ENCODE measurements at places on chromosomes 6 and 20.
A peak's percentile ranks its signal among the peaks of the same experiment; 100 is the strongest.

DNA sequence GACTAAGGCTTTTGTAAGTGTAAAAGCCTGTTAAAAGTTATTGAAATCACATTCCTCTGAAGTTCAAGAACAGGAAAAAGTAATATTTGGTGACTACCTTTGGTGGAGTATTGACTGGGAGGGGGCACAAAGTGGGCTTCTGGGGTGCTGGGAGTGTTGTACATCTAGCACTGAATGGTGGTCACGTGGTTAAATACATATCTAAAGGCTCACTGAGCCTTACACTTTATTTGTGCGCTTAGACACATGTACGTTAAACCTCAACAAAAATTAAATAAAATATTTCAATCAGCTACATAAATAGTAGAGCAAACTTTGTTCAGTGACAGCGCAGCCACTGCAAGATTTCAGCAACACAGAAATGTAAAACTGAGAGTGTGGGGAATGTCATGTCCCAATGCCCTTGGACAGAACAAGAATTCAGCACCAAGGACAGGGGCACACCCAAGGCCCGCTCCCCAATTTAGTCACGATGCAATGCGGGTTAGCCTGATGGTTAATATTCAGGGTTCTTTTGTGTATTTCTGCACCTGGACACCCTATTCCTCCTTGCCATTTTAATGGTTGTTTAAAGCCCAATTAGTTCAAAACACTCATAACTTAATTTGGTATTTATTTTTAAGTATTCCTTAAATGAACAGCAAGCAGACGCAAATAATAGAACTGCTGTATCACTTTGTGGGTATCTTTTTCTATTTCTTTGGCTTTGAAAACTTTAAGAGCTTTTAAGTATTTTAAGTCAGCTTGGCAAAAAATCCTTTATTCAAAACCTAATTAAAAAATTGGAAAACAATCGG, 37.4 kb downstream of the ANGPT4 start:
- DNase-seq, result no peak

DNA sequence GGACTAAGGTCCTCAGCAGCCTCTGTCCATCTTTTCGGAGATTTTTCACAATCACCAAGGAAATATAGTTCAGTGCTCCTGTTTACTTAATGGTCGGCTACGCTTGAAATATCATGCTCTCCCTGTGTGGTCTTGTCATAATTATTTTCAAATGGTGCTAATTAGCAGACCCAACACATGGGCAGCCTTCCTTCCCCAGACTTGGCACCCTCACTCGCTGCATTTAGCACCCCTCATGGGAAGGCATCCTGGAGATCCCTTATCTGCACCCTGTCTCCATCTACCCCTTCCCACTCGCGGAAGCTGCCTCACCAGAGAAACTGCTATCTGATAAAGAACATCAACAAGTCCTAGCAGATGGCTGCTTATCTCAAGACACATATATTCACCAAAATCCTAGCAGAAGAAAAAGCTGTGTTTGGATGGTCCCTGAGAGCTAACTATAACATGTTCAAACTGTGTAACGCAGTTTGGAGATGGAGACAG, 131.0 kb upstream of the ESR1 start:
- no peak for DNase-seq

GRCh38 chr20:38970302-38970701, 8.2 kb downstream of the DHX35 start:
- DNase-seq, result peak; percentile 95

DNA sequence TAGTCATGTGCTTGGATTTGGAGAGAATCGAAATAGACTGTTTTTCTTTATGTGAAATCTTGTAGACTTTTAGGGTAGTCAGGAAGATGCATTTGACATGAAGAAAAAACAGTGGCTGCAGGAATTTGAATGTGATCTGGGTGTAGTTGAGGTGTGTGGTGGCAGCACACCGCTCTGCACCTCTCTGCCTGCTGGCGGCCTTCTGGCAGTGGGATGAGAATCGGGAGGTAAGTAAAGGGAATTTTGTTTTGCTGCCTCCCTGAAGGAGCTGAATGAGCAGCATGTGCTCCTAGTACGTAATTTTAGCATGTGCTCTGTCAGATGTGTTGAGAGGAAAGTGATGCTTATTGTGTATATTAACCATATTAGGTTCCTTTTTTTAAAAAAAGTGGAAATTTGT, 3.2 kb downstream of the TPD52L2 start:
- no peak for DNase-seq

DNA sequence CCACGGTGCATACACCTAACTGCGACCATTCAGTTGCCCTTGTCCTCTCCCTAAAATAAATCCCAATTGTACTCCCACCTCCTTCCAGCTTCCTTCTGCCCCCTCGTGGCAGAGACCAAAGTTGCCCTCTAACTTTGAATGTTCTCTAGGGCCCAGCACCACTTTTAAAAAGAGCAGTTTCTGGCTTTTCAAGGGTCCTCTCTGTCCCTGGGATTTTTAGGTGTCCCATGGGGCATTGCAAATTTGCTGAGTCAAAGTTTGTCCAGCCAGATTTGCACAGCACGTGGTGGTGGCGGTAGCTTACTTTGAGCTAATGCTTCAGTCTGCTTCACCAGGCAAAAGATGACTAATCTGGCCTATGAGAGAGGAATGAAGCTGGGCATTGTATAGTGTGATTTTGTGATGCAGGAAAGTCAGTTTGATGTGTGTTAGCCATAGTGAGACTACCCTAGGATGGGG, 100.2 kb downstream of the PERP start:
- DNase-seq, result peak; percentile 20

GRCh38 chr20:37890643-37891042, 12.3 kb upstream of the VSTM2L start:
- DNase-seq, result no peak

- DNase-seq, result no peak
These were observed 120.7 kb upstream of the CLDN20 start for GRCh38 chr6:155143029-155143577.

DNA sequence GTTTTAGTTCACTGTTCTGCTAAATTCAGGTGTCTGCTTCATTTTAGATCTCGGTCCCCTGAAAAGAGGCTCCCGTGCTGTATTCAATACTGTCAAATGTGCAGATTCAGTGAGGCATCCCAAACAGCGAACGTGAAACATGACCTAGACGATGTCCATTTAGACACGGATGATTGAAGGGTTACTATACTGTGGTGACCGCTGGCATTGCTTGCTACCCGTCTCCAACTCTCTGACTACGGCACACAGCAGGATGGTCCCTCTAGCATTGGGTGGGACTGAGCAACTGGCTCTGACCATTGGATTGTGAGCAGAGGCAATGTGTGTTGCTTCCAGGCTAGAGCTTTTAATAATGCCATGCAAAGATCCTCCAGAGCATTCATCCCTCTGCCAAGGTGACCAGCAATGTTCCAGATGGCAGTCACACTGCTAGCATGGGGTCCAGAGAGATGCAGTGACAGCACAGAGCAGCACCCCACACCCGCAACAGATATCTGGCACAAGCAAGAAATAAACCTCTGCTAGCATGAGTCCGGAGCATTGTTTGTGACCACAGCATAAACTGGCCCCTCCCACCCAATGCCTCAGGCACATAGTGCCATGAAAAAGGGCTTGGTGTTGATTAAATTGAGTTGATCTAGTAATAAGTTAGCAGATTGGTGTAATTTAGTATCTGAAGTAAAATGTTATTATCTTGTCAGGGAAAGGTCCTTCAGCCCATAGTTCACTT, 9.0 kb downstream of the METTL24 start:
- no peak for DNase-seq

GRCh38 chr20:23178806-23179205, 92.7 kb upstream of the CD93 start:
- DNase-seq, result no peak

DNA sequence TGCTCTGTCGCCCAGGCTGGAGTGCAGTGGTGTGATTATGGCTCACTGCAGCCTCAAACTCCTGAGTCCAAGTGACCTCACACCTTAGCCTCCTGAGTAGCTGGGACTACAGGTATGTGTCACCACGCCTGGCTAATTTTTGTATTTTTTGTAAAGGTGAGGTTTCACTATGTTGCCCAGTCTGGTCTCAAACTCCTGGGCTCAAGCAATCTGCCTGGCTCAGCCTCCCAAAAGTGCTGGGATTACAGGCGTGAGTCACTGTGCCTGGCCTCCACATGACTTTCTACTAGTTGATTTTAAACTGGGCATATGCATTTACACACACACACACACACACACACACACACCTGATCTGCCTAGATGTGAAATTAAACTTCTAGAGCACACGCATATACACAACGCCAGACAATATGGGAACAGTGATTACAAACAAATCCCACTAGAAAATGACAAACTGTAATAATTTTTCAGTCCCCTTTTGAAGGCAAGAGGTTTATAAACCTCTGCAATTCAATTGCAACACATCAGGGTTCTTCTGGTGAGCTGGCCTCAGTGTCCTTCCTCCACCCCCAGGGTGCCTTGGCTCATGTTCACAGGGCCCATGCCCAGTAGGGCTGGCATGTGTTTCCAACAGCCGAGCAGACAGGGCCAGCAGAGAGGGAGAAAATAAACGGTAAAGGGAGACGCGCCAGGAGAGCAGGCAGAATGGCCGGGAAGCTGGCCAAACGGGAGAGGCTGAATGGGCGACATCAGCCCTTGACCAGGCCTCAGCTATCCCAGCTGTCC, 31.2 kb downstream of the PARD6B start:
- DNase-seq, result peak; percentile 59

- no peak for DNase-seq
These were observed 6.0 kb downstream of the NELFCD start for GRCh38 chr20:58986968-58987517.

DNA sequence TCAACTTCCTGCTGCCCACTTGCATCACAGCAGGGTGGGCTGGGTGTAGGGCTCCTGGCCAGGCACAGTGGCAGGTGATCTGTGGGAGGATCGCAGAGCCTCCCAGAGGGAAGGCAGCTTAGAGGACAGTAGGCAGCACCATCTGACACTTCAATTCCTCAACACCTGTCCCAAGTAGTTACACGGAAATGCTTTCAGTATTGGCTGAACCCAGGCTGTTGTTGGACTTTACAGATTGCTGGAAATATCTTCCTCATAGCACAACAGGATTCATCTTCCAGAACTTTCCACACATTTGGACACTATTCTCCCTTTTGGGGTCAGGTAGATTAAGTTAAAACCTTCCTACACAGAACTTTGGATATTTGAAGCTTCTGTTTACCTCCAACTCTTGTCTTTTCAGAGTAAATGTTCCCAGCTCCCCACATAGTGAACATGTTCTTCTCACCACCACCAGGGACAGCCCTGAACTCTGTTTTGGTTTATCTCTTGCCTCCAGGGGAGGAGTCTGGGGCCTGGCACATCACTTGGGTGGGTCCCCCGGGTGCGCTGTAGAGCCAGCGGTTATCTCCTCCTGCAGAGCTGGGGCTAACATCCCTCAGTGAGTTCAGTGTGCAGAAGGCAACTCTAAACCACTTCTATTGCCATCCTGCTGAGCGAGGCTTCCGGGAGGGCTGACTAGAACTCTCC, 3.5 kb upstream of the SLC22A2 start:
- DNase-seq, result no peak

DNA sequence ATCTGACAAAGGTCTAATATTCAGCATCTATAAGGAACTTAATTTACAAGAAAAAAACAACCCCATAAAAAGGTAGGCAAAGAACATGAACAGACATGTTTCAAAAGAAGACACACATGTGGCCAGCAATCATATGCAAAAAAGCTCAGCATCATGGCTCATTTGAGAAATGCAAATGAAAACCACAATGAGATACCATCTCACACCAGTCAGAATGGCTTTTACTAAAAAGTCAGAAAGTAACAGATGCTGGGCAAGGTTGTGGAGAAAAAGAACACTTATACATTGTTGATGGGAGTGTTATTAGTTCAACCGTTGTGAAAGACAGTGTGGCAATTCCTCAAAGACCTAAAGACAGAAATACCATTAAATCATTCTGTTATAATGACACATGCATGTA, 289.9 kb upstream of the MMS22L start:
- no peak for DNase-seq

DNA sequence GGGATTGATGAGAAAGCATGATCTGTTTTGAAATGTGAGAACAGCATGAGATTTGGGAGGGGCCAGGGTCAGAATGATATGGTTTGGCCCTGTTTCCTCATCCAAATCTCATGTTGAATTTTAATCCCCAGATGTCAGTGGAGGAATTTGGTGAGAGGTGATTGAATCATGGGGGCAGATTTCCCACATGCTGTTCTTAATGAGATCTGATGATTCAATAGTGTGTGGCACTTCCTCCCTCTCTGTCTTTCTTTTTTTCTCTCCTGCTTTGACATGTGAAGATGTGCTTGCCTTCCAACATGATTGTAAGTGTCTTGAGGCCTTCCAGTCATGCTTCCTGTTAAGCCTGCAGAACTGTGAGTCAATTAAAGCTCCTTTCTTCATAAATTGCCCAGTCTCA, 1060.3 kb upstream of the CITED2 start:
- DNase-seq, result peak; percentile 65

- DNase-seq, result no peak
These were observed 15.7 kb upstream of the CDKN1A start for GRCh38 chr6:36662827-36663256.

- no peak for DNase-seq
These were observed 14.0 kb downstream of the NRN1 start for GRCh38 chr6:5992551-5993225.

GRCh38 chr6:90464507-90464906, 122.4 kb downstream of the MAP3K7 start:
- DNase-seq, result no peak

GRCh38 chr6:129776542-129777330, 66.8 kb upstream of the ARHGAP18 start:
- no peak for DNase-seq

- DNase-seq, result no peak
These were observed 87.6 kb upstream of the FRMD1 start for GRCh38 chr6:168166627-168167026.

- no peak for DNase-seq
These were observed 105.4 kb upstream of the AKIRIN2 start for GRCh38 chr6:87807475-87807874.

- DNase-seq, result no peak
These were observed 29.7 kb downstream of the GJA1 start for GRCh38 chr6:121465101-121465500.

DNA sequence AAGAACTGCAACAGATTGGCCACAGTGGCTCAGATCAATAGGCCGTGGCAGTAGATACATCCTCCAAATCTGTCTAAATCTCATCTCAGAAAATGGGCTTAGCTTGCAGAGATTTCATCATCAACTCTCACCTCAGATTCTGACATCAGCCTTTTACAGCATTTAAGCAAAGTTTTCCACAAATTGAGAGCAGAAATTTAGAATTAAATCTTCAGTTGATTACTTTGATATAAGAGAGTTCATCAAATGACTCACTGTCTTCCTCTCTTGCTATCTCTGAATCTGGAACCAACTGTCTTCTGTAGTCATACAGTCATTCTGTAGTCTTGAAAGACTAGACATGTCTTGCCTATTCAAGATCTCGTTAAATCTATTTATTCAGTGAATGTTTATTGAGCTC, 45.2 kb upstream of the CTAGE9 start:
- no peak for DNase-seq

- DNase-seq, result no peak
These were observed 132.8 kb downstream of the PFDN4 start for GRCh38 chr20:54340667-54341081.
